ENCODE measurements at places on chromosomes 7 and 10.

DNA sequence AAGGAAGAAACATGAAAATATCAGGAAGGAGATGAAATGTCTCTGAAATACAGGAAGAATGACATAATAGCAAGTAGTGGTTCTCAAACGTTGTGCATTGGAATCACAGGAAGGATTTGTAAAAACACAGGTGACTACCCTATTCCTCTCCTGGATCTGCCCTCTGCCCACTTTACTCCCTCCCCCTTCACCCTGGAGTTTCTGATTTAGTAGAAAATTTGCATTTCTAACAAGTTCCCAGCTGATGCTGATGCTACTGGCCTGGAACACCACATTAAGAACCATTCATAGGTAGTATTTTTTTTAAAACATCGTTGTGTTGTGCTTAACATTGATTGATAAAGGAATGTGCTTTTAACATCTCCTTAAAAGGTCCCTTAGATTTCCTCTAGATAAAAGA lies 130.9 kb downstream of the PHF14 start:
- DNase-seq: no peak

GRCh38 chr7:46109437-46109836 lies 188.4 kb upstream of the IGFBP3 start:
- peak; percentile 1 for DNase-seq

DNA sequence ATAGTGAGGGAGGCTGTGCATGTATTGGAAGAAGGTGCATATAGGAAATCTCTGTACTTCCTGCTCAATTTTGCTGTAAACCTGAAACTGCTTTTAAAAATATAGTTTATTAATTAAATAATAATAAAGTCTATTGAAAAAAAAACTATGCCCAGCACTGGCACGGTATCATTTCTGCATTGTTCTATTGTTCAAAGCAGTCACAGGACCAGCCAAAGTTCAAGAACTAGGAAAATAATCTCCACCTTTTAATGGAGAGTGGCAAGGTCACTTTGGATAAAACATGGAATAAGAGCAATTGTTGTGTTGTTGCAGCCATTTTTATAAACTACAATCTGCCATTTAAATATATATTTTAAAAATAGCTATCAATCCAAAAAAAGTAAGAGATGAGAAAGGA lies 24.7 kb downstream of the ASAH2 start:
- DNase-seq: no peak

GRCh38 chr10:34280599-34281374 lies 534.3 kb downstream of the PARD3 start:
- DNase-seq: peak; percentile 95

GRCh38 chr10:117792214-117792613 lies 249.7 kb downstream of the EMX2 start:
- no peak for DNase-seq

- DNase-seq: no peak
Observed at GRCh38 chr7:147413557-147413870, 1177.1 kb upstream of the C7orf33 start.

GRCh38 chr7:101340379-101340778 lies 18.8 kb upstream of the IFT22 start:
- DNase-seq: no peak

DNA sequence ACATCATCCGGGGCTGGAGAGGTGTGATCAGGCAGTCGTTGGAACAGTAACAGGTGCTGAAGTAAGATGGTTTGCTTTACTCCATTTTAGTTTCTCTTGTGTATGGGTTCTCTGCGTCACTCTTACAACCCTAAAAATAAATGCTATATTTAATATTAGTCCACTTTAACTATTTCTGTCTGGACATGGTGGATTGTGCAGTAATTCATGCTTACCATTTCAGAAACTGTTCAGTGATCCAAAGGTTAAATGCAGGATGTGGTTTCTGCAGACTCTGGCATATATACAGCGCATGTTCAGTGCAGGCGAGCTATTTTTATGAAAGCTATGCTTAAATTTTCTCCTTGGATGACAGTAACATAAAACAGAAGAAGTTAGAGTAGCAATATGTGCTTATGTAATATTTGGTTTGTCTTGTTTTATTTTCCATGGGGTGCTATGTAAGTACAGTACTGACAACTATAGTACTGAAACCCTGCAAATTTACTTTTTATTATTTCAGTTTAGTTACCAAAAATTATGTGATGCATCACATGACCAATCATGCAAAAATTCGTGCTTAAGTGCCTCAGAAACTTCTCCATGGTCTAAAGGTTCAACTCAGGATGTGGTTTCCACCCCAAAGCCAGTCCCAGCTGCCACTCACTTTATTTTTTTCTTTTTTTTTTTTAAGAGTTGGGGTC lies 46.6 kb upstream of the GRID1 start:
- peak; percentile 45 for DNase-seq

DNA sequence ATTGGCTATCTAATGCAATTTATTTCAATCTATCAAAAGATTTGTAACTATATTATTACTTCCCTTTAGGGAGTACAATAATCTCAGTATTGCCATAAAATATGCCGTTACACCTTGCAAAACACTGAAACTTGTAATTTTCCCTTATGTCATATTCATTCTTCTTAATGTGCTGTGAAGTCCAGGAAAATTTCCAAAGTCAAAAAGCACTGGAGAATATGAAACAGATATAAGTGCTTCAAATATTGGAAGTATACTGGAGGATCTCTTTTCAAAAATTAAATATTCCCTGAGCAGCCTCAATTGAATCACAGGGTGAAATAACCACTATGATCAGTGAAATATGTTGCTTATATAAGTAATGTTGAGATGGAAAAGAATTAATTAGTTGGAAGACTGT lies 356.0 kb downstream of the PPP1R3A start:
- DNase-seq: no peak

GRCh38 chr10:78458983-78459638 lies 425.4 kb downstream of the RPS24 start:
- peak; percentile 61 for DNase-seq

DNA sequence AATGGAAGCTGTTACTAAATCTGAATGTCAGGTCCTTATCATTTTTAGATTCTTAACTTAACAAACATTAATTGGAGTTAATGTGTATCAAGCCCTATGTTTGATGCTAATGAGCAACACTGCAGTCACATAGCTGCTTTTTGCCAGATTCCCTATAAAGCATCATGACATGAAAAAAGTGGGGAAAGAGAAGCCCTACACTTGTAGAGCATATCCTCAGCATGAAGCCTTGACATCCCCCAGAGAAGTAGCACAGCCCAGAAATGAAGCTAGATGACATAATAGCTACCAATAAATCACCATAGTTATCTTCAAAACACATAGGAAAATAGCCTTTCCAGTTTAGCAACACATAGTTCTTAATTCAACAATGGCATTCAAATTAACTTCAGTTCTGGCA lies 49.2 kb upstream of the CDK1 start:
- DNase-seq: no peak

GRCh38 chr7:55073976-55074528 lies 55.2 kb downstream of the EGFR start:
- peak; percentile 92 for DNase-seq

DNA sequence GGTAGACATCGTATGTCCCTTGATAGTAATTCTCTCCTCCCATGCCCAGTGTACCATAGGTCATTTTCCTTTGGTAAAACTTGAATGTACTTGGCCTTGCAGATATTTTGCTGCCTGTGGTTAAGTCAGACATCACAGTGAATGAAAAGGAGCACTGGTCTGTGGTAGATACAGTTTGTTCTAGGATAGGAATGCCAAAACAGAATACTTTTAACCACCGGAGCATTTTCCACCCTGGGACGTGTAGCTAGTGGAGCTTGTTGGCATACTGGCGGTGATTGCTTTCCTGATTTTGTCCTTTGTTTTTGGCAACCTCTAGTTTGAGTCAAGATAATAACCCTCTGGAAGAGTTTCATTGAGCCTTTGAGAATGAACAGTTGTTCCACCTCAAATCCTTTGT lies 92.0 kb upstream of the BMPER start:
- no peak for DNase-seq

- DNase-seq: no peak
Observed at GRCh38 chr7:129768614-129769399, 157.3 kb downstream of the NRF1 start.

DNA sequence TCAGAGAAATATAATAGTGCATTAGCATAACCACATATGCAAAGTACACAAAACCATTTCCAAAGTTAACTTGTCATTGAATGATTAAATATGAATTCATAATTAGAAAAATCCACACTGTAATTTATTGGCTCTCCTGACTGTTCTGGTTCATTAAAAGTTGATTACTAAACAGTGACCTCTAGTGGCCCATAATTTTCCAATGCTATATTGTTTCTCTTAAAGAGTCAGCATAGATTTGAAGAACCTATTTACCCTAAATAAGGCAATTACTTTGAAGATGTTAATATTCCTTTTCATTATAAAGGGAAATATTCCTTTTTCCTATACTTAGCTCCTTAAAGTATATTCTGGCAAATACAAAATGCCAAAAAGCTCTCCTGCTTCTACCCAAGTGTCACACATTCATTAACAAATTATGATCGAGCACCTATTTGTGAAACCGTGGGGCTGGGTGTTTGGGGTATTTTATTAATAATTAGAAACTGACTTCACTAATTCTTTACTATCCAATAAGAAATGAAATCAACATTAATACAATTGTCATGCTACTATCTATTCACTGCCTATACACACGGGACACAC lies 86.2 kb downstream of the HIBADH start:
- DNase-seq: peak; percentile 56

- peak; percentile 74 for DNase-seq
Observed at GRCh38 chr10:103835096-103836050, 20.0 kb downstream of the SH3PXD2A start.

GRCh38 chr7:123650595-123650994 lies 5.1 kb upstream of the LMOD2 start:
- DNase-seq: no peak

DNA sequence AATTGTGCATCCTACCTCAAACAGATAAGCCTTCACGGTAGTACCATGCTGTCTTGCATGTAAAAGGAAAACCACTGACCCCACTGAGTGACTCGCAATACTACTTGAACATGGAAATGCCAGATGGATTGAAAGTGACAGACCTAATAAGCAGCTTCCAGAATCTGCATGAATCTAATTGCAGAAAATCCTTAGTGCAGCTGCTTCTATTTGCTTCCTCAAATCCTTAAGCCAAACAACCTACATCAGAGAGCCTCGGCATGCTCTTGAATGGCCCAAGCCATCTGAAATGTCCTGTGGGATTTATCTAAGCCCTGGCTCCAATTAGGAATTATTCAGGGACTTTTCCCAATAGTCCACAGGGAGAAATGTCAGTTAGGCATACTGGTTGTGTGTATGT lies 509.5 kb upstream of the CELF2 start:
- DNase-seq: no peak

DNA sequence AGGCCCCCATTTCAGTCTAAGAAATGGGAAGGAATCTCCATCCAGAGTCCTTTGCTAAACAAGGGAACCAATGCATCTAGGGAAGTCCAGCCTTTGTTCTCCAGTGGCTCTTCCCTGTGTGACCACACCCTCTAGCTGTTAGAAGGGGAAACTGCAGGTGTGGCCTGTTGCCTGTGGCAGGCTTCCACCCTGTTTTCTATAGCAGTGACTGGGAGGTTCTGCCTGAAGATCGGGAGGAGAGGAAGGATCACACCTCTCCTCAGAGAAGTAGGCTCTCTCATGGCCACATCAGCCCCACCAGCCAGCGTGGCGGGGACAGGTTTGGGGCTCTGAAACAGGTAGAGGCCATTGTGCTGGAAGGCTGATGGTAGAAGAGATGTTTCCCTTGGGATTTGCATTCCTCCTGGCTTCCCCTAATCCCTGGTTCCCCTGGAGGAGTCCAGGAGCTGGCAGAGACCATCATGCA lies 47.7 kb upstream of the TRIM8 start:
- peak; percentile 77 for DNase-seq

DNA sequence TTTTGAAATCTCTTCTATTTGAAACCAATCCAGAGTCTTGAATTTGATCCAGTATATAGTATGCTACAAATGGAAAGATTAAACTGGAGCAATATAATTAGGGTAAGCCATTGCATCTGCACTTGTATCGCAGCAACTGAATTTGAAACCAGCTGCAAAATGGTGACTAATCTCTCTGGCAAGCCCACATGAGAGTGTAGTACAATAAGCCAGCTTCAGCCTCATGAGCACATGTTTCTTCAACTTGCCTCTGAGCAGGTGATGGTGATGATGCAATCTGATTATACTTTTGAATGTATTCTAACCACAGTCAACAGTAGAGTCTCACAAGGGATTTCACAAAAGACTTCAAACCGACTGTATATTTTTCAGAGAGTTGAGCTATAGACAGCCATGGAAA lies 829 bp upstream of the RPA3 start:
- peak; percentile 82 for DNase-seq

GRCh38 chr10:113853578-113854012 lies 287 bp downstream of the DCLRE1A start:
- peak; percentile 44 for DNase-seq

- DNase-seq: peak; percentile 65
Observed at GRCh38 chr10:96017191-96017687, 26.1 kb upstream of the CCNJ start.

- DNase-seq: no peak
Observed at GRCh38 chr10:7563770-7564169, 103.0 kb downstream of the ITIH5 start.

GRCh38 chr7:116802746-116803152 lies 59.6 kb upstream of the CAPZA2 start:
- DNase-seq: peak; percentile 93

DNA sequence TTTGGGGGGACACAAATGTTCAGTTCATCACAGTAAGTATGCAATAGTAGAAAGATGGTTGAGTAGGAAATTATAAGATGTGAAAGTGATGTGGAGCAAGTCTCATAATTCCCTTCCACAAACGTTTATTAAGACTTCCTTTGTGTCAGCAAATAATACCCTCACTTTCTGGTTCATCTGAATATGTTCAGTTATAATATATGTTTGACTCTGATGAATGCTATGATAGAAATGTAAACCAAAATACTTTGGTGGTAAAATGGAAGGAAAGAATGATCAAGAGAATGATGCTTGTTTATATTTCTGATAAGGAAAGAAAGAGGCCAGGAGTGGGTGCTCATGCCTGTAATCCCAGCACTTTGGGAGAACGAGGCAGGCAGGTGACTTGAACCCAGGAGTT lies 111.7 kb upstream of the PLXDC2 start:
- no peak for DNase-seq

- no peak for DNase-seq
Observed at GRCh38 chr7:117819558-117819957, 53.7 kb downstream of the CTTNBP2 start.

GRCh38 chr10:31036209-31036608 lies 4.5 kb upstream of the ZNF438 start:
- no peak for DNase-seq

DNA sequence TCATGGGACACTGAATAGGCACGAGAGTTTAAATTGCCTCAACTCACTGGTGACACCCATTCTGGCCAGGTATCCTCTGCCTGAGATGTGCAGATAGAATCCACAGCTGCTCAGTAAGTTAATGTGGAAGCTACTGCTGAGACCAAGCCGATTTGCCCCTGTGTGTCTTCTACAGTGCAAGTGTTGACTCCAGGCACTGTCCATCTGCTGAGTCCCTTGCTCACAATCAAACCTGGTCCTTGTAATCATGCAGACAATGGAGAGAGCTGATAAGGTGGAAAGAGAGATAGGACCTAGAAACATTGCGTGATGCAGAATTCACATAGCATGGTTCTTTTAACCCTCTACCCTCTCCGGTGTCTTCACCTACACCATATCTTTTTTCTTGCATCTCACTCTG lies 101.4 kb downstream of the ITGB8 start:
- DNase-seq: no peak

Measured in GM23248 (cell line).